ENCODE measurements at places on chromosomes 7 and 10. TPM values are rescaled to one million over a fixed set of nuclear protein-coding genes. Genes with fewer than 3 reads are reported as not detected.
A peak's percentile ranks its signal among the peaks of the same experiment; 100 is the strongest.

DNA sequence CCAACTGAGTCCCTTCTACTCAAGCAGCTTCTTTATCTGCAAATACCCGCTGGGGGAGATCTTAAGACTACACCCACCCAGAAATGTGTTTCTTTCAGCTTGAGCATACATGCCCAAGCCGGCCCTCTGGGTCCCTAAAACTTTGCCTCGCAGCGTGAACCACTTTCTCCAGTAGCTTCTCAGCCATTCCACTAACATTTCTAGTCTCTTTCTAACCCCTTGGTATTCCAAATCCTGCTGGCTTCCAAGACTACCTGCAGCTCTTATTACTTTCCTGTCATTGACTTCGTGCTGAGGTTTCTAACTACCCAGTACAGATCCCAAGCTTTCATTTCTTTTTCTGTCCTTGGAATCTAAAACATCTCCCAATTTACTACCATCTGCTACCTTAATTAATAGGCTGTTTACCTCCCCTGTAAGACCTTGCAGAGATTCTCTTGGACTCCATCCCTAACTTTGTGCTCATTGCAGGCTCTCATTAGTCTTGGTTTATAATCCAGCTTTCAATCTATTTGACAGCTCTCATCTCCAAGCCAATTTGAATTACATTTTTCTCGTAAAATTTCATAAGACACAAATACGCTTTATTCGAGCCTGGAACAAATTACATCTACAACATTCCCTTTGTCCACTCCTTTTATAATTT is 153.6 kb downstream of the FGFR2 start:
- DNase-seq: no peak

- DNase-seq: no peak
These were observed 148.8 kb downstream of the CHCHD3 start for GRCh38 chr7:132933072-132933458.

- DNase-seq: no peak
These were observed 61.6 kb upstream of the OPALIN start for GRCh38 chr10:96420228-96421009.

GRCh38 chr10:11871466-11871865 is 48.3 kb downstream of the PROSER2 start:
- no peak for DNase-seq

- peak; percentile 42 for DNase-seq
These were observed 63.9 kb downstream of the TMEM209 start for GRCh38 chr7:130141161-130141883.

DNA sequence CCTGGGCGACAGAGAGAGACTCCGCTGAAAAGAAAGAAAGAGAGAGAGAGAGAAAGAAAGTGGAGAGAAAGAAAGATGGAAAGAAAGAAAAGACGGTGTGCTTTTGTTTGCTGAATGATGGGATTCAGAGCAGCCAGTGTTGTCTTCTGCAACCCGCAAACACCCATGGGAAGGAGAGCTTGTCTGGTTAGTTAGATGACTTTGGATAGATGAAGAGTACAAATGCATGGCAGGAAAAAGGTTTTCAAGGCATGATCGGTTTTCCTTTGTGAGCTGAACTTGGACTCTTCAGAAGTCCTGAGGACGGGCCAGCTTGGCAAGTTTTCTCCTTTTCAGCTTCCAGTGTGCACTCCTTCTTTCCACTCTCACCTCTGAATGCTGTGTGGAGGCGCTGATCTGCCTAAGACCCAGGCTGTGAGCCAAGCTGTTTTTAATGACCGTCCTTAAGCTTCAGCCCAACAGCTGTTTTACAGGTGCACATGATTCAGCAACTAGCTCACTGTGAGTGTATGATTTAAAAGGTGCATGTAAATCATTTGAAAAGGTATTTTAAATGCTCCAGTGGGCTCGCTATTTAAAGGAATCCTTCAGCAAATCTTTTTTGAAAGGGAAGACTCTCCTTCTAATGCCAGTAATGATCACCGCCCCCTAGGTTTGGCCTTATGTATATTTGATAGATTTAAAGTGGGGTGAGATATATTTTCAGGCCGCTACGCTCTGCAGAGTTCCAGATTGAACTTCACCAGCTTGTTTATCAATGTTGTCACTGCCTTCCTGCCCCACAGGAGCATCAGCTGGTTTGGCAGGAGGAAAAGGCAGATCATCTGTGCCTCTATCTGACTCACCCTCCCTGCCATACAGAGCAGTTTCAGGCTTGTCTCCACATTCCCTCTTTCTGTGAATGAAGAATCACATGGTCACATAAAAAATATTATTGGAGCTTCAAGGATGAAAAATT is 115.0 kb downstream of the PLXDC2 start:
- no peak for DNase-seq

DNA sequence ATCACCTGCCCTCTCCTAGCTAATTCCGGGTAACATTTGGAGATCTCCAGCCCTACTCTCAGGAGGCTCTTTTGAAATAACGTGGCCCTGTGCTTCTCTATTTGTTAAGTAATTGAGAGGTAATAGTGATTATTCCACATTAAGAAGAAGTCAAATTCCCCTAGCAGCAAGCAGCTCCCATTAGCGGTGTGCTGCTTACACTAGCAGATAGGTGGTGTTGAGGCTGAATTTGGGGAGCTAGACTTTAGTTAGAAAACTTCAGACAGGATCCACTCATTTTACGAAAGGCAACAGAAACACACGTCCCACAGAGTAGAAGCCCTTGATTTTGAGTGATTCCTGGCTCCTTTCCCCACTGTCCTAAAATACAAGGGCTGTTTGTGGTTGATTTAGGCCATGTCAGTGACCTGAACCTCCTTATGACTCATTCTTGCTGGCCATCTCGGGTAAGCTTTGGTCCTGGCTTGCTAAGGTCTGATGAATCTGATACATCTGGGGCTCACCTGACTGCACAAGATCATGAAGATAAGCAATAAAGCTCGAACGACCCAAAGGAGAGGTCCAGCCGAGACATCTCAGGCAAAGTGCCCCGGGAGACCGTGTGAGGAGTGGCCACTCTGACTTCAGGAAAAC is 77.2 kb downstream of the FAM204A start:
- DNase-seq: no peak

DNA sequence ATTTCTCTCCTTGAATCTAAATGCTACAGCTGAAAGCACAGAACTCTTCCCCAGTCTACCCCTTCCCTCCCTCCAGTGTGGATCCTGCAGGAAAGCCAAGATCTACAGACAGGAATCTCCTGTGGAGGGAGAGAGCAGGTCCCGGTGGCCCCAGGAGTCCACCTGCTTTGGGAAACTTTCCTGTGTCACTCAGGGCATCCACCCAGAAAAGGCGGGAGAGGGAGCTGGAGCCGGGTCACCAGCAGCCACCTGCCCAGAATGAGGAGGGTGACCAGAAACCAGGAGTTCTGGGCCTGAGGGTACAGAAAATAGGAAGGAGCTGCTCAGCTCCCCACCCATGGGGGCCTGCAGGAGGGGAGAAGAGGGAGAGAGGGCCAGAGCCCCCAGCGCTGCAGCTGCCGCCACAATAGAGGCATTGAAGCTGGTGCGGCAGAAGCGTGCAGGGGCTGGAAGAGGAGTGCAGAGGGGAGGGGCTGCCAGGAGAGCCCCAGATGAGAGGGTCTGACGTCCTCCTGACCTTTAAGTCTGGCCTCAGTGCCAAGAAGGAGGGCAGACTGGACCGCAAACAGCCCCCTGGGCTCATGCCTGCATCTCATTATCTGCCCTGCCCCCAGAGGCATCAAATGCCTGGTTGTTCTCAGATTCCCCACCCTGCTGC is 56.3 kb upstream of the TMEM72 start:
- DNase-seq: no peak

DNA sequence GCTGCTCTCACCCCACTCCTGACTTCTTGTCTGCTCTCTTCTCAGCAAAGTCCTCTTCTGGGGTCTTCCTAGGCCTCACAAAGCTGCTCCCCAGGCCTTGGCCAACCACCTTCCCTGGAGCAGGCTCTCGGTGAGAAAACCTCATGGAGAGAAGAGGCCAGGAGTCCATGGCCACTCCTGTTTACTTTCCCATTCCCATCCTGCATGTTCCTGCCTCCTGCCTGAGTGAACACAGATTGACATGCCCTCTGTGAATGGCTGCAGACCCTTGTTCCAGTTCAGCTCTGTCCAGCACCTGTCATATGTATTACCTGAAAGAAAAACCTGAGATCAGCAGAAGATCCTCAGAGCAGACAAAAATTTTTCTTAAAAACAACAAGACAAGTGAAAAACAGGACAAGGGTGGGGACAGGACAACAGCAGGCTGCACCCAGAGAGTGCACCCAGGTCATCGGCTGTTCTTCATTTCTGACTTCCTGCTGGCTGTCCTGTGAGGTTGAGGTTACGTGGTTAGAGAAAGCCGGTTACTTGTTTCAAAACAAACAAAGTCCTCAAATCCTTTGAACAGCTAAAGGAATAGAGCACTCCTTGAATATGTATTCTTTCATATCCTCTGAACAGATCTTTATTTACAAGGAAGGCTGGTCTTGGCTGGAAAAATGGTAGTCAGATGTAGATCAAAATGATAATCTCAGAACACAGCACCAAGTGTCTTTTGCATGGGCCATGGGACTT is 34.0 kb upstream of the DLD start:
- DNase-seq: peak; percentile 65

DNA sequence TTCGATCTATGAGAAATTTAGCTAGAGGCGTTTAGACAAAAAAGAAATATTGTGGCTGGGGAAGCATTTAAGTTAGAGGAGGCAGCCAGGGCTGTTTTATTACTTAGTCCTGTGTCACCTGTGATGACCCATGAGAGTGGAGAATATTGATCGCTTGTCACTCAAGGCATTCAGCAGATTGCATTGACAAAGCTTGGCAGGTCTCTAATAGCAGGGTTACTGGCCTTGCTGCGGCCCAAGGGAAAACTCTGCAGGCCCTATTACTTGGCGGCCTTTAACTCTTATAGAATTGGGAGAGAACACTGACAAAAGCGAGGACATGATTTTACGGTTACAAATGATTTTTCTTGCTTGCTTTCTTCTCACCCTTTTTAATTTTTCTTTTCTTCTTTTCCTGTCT is 473.5 kb downstream of the AUTS2 start:
- DNase-seq: no peak

DNA sequence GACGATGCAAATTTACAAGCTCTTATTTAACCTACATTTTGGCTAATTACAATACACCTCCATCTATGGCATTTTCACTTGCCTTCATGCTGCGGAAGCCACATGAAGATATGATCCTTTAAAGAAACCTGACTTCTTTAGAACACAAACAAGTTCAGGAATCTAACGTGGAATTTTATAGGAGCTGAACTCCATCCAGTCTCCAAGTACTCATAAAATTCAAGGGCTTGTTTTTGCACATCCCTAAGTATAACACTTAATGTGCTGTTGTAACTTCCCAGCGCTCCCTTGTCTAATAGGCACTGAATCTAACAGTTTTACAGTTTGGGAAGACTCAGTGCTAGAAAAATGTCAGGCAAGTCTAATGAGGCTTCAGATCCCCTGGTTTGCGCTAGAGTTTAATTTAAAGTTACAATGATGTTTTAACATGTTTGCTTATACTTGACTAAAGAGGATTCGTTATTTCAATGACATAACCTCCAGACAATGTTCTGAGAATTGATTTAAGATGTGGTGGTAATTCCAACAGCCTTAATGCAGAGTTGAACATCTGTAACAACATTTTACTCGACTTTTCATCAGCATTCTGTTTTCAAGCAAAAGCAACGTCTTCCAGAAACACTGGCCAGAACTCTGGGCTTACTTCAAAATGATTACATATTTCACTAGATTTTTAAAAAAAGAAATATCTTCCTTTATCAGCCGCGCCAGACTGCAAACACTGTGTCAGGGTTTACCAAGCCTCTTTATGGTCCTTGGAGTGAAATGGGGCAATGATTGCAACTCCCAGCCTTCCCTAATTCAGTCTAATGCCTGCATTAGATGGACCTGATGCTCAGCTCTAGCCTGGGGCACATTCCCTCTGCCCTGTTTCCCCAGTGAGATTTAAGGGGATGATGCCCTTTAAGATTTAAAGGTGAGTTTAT is 664.3 kb downstream of the KCNMA1 start:
- no peak for DNase-seq

DNA sequence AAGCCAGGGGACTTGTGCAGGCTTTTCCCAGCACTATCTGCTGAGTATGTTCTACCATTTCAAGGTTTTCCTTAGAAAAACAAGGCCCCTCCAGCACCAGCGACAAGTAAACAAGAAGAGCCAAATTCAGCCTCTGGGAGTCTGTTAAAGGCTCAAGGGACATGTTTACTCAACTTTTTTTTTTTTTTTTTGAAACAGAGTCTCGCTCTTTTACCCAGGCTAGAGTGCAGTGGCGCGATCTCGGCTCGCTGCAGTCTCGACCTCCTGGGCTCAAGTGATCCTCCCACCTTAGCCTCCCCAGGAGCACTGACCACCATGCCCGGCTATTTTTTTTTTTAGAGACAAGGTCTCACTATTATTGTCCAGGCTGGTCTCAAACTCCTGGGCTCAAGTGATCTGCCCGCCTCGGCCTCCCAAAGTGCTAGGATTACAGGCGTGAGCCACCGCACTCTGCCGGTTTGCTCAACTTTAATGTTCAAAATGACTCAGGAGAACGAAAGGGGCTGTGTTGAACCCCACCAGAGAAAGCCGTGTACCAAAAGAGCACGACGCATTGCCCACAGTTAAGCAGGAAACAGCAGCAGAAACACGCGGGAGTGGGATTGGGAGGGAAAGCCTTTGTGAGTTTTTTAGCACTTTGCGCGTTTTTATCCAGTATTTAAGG is 772 bp downstream of the PRDX3 start:
- no peak for DNase-seq

- DNase-seq: no peak
These were observed 107.0 kb upstream of the LRRN3 start for GRCh38 chr7:110983822-110984456.

DNA sequence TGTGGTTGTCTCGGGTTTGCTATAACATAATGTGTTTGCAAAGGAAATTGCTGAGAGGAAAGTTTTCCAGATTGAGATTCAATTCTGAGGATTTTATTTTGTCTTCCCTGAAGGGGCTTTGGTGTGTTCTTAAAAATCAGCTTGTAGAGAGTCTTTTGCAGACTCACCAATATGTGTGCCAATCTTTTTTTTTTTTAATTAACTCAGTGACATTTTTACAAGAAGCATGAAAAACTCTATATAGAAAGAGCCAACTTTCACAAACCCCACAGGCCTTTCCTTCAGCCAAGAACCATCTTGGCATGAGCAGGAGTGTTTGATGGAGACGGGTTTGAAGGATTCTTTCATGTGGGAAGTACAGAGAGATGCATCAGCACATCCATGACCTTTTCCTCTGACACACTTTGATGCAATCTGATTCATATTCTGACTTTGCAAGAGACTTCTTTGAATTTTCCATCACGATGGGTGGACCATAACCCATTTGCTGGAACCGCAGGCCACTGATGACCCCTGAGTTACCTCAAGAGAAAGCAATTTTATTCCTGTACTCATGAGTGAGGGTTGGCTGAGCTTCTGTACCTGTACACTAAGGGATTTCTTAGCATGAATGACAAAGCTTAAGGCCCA is 892.6 kb downstream of the XPNPEP1 start:
- no peak for DNase-seq

The LRRN3 gene
- 262 TPM for total RNA-seq

The CYP3A4 gene
- not detected for total RNA-seq

The PLXNA4 gene
- total RNA-seq: 23.3 TPM

All from activated CD4-positive, alpha-beta T cell treated with anti-CD3 and anti-CD28 coated beads, Interleukin-2, amount 10 ng/mL, durations not matched to agents 7 days and 5 days (primary cell).